Heart left ventricle (tissue), 16 donors: ENCODE measurements at places on chromosomes 16 and 17. TPM values are rescaled to one million over a fixed set of nuclear protein-coding genes. Genes with fewer than 3 reads are reported as not detected.
A peak's percentile ranks its signal among the peaks of the same experiment; 100 is the strongest.

GRCh38 chr17:1834380-1835149, 4.8 kb downstream of the RPA1 start:
- no peak for DNase-seq

TMEM132E gene
- total RNA-seq = not detected

DNA sequence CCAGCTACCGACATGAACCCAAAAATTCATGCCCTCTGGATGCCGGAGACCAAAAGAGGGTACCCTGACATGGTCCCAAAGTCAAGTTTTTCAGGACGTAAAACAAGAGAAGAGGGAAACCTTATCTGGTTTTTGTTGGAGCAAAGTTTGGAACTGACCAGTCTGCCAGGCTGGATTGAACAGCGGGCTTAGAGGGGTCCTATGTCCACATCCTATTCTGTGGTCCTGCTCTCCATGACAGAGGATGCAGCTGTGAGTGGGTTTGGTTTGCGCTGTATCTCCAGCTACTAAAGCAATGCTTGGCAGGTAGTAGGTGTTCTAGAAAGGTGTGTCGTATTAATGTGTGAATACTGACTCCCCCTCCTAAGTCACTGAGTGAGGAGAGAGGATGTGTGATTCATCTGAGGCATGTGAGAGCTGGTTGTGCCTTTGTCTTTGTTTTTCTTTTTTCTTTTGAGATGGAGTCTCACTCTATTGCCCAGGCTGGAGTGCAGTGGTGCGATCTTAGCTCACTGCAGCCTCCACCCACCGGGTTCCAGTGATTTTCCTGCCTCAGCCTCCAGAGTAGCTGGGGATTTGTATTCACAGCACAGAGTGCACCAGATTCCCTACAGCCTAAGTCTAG, 31.0 kb downstream of the PMM2 start:
- no peak for DNase-seq

- DNase-seq = peak; percentile 21
Measured at GRCh38 chr17:2694381-2695242, 17.0 kb downstream of the CLUH start.

DNA sequence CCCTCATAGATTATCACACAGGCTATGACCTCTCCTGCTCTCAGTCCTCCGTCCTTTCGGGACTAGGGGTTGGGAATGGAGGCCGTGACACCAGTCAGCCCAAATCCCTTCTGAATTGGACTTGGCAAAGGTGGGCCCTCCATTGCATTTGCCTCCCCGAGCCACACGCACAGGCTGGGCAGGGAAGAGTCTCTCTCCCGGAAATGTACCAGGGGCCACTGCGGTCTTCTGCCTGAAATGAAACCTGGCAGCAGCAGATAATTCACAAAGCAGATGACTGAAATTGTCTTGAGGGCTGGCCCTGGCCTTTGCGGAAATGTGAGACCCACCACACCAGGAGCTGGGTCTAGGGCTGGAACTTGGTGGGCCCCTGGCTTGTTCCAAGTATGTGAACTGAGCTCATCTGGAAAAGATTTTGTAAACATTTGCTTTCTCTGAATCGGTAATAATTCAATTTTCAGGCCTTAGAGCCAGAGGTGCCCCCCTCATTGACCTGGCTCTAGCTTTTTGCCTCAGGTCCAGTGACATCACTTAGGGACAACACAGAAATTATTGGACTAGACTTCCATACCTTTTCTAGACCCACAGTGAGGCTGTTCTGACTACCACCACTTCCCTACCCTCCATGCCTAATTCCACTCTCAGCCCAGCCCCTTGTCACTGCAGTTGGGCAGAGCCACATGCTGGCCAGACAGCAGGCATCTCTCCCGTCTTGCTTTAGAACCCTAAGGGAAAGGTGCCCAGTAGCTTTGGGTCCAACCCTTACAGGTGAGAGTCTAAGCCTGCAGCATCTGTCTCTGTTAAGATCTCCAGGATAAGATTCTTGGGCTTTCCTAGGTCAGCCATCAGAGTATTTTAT, 75.2 kb downstream of the CCDC182 start:
- DNase-seq = peak; percentile 10

LDHD gene
- 56.4 TPM for total RNA-seq

DNA sequence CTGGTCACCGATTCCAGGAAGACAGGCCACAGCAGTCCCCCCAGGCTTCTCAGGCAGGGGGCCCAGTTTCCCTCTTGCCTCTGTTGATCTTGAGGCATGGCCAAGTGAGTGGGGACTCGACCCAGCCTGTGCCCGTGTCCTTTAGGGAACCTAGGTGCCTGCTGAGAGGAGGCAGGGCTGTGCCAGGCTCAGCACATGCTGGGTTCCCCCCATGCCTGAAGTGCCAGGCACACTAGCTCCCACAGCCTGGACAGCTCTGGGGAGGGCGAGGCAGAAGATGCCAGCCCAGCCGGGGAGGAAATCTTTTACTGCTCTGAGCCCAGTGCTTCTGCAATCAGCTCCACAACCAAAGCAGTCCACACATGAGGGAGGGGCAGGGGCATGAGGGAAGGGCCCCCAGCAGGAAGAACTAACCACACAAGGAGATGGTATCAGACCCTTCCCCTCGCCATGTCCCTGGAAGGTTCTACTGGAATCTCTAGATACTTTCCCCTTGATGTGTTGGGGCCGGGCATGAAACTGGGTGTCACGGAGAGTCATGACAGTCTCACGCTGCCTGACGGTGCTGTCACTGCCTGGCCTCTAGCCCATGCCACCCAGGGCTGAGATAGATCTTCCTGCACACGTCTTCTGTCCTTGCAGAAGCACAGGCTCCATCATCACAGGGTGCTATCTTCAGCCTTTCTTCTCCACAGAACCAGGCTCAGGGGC, 25.5 kb downstream of the MYO18A start:
- no peak for DNase-seq

- DNase-seq = no peak
Measured at GRCh38 chr17:59890720-59891119, 2.0 kb downstream of the TUBD1 start.

DNA sequence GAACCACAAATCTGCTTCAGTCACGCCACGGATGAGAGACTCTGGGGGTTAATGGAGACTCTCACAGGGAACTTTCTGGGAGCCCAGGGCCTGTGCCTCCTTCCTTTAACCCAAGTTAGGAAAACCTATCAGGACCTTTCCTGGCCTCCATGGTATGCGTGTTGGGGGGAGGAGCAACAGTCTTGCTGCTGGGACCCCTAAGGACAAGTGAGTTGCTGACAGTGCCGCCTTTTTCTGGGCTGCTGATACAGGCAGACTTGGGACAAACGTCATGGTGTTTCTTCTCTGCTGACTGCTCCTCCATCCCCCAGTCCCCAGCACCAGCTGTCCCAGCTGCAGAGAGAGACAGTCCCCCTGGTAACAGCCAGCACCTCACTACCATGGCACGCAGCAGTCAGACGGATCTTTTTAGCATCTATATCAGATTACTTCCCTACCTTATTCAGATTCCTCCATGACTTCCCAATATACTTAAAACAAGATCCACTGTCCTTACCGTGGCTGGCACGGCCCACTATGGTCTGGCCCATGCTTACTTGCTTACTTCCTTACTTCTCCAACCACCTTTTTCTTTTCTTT, 6.5 kb downstream of the DPEP2NB start:
- DNase-seq = no peak

GRCh38 chr16:988471-989353, 7.1 kb downstream of the SOX8 start:
- no peak for DNase-seq

DNA sequence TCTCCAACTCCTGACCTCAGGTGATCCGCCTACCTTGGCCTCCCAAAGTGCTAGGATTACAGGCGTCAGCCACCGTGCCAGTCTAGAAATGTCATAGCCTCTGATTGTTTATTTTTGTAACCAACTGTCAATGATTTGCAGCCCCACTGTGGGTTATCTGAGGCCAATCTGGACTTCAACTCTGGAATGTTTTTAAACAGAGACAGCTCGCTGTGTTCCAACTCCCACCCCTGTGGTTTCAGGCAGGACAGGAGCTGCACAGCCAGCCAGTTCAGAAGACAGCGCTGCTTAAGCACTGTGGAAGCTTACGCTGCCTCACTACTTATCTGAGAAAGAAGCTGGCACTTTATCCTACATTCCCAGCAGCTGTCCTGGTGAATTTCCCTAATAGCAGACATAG, 19.5 kb downstream of the MRM3 start:
- DNase-seq = no peak

DNA sequence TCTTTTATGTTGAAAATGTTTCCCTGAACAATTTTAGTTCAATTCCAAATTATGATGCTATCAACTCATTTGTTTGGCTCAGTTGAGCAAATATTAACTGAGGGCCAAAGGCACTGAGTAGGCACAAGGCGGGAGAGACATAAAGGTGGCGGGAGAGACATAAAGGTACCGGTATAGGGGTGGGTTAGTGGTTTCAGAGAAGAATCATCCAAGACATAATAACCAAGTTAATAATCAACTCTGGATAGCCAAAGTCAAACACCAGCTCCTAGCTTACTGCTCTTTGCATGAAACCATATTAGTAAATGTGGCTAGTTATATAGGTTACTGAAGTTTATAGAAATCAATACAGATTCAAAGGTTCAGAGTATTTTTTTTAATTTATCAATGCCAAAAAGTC, 91.7 kb downstream of the RPGRIP1L start:
- DNase-seq = no peak

DNA sequence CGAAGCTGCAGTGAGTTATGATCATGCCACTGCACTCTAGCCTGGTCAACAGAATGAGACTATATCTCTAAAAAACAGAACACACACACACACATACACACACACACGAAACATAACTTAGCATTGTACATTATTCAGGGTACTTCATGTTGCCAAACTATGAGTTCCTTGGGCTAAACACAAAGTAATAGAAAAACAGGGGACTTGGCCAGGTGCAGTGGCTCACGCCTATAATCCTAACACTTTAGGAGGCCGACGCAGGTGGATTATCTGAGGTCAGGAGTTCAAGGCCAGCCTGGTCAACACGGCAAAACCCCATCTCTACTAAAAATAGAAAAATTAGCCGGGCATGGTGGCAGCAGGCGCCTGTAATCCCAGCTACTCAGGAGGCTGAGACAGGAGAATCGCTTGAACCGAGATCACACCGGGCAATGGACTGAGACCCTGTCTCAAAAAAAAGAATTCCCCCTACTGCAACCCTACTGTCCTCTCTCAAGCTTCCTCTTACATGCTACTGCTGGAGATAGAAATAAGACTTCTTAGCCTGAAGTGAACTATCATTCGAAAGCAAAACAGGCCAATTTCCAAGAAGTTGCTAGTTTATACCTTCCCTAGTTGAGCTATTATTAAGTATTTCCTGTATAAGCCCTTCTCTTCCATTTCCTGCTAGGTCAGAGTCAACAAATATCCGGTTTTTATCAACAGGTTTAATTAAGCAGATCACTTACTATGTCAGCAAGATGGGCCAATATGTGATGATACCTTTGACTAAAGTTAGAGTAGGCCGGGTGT, 7.2 kb downstream of the LSM12 start:
- no peak for DNase-seq

TLCD2 gene
- 2.3 TPM for total RNA-seq
